Urinary bladder (tissue), 4 donors: ENCODE measurements at places on chromosomes 7 and 10.

GRCh38 chr10:104472505-104472904 is 118.9 kb downstream of the CFAP58 start:
- no peak for DNase-seq

DNA sequence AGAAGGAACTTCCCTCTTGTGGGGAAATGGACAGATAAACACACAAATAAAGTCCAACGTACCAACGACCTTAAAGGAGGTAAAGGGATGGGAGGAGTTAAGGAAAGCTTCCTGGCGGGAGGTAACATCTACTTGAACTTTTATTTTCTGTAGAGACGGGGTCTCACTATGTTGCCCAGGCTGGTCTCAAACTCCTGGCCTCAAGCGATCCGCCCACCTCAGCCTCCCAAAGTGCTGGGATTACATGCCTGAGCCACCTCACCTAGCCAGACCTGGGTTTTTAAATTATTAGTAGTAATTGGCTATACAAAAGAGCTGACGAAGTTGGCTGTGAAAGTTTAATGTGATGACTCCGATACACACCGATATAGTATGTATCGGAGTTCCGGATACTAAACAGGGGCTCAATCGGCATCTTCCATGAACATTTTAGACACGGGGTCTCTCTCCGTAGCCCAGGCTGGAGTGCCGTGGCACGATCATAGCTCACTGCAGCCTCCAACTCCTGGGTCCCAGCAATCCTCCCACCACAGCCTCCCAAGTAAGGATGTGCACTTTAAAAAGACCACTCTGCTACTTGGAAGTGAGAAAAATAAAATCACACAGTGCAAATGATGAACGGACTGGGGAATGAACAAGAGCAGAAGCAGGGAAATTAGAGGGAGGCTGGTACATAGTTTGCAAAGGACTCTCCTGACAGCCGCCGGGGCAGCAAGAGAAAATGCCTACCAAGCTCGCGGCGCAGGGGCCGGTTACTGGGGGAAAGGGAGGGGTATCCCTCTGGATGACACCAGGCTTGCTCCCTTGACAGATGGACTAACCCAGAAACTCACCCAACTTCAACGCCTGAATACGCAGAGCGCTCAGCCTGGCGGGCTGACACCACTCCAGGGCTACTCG is 1.0 kb downstream of the BCL7B start:
- no peak for DNase-seq

DNA sequence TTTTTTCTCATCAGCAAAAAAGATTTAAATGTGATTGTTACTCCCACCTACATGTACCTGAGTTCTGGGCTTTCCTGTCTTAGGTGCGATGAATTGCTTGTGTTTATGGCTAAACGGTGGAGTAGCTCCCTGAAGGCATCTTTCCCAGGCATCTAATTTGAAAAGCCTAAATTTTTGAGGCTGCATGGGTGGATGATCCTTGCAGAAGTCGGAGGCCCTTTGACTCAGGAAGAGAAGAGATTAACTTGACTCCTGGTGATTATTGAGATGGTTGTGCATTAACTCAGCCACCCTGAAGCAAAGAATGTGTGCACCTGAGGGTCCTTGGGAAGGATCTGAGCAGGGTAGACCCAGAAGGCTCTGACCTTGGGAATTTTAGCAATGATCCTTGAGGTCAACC is 155.6 kb upstream of the SEMA3C start:
- no peak for DNase-seq

DNA sequence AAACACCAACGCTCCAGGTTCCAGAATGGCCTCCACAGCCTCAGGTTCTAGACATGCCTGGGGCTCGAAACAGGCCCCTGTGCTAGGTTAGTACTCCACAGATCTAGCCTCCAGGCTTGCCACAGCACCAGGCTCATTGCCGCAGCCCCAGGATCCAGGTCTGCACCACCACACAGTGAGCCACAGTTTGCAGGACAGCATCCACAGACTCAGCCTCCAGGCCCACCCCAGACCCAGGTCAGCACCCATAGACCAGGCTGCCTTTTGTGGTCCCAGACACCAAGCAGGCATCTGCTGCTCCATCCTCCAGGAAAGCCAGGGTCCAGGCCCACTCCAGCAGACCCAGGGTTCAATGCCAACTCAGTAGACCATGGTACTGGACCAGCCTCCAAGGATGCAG is 132.3 kb upstream of the VSTM2A start:
- DNase-seq, result no peak

DNA sequence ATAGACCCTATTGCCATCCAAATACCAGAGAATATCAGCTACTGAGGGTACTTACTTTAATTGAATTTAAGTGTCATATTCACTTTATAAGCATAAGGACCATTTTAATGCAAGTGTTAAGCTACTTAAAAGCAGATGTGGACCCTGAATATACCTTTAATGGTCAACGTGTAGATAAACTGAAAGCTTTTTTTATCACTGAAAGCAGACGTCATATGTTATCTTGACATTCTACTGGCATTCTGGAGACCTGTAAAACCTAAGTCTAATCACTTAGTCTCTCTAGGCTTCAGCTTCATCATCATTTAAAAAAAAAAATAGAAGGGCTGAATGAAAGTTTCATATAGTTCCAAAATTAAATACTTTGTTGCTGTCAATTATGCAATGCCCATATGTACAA is 116.5 kb downstream of the ELAPOR2 start:
- DNase-seq, result no peak

GRCh38 chr7:55185321-55185802 is 166.5 kb downstream of the EGFR start:
- no peak for DNase-seq

- DNase-seq, result no peak
Measured at GRCh38 chr7:101904019-101904418, 86.6 kb downstream of the CUX1 start.

DNA sequence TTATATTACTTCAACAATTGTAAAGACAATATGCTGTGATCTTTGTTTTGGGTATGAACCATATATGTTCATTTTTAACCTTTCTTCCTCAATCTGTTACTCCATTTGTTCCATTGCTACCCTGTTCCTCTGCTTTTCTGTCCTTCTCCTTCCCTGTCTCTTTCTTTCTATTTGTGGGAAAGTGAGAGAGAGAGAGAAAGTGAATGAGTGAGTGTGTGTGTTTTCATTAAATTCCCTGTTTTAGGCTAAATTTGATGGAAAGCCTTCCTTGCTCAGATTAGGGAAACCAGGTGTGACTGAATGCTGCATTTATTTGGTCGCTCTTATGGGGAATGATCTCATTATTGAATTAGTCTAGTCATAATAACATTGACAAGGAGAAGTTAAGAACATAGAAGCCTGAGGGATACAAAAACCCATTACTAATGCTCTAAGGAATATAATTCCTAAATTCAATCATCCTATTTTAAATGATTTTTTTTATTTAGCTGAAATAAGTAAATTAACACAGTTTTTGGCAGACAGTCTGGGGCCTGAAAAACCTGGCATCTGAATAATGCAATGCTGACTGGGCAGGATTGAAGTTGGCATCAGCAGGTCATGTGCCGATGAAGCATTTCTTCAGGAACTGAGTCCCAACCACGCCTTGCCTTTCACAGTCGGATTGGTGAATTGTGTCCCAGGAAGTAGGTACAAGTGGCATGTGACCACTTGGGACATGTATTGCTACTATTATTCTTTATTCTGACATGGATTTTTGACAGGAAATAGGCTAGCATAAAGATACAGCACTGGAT is 117.6 kb upstream of the LRGUK start:
- DNase-seq, result peak; percentile 10

GRCh38 chr10:103660364-103661197 is 167.1 kb downstream of the NEURL1 start:
- DNase-seq, result no peak

DNA sequence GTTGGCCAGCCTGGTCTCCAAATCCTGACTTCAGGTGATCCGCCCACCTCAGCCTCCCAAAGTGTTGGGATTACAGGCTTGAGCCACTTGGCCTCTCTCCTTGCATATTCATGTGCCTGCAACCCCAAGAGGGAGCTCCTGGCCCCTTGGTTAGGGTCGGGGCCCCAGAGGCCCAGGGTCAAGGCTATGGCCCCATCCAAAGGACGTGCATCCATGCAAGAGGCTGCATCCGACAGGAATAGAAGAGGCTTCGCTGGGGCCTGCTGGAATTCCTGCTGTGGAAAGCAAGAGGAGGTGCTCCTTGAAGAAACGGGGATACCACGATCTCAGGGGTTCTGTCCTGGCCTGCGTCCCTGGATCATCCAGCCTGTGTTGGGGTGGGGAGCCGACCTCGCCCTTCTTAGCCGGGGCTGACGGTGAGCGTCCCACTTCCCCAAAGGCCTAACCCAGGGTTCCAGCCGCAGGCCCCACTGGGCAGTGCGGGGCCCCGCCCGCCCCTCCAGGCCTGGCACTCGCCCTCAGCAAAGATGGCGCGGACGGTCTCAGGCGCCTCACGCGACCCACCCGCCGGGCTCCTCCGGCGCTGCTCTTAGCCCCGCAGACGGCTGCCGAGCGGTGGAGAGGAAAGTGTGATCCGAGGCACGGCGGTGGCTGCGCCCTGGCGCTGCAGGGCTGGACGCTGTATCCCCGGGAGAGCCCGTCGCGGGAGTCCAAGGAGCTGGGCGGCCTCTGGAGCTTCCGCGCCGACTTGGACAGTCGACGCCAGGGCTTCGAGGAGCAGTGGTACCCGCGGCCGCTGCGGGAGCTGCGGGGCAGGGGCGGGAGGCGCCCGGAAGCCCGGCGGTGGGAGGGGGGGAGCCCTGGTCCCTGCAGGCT is 54.7 kb downstream of the ZNF727 start:
- no peak for DNase-seq

GRCh38 chr10:94416896-94417295 is 14.6 kb downstream of the TBC1D12 start:
- DNase-seq, result no peak

DNA sequence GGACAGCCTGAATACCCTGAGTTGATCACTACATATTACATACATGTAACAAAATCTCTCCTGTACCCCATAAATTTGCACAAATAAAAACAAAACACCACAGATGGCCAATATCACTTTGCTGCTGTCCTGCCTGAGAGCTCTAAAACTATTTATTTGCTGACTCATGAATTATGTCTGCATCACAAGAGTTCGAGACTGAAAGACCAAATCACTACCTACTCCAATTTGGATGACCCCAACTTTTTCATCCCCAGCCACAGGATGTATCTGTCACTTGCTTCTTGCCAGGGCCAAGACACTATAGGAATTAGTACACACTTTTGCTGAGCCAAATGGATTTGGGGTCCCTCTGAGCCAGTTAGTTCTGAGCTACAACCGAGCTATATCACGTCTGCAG is 409.7 kb upstream of the NFE2L3 start:
- DNase-seq, result no peak

DNA sequence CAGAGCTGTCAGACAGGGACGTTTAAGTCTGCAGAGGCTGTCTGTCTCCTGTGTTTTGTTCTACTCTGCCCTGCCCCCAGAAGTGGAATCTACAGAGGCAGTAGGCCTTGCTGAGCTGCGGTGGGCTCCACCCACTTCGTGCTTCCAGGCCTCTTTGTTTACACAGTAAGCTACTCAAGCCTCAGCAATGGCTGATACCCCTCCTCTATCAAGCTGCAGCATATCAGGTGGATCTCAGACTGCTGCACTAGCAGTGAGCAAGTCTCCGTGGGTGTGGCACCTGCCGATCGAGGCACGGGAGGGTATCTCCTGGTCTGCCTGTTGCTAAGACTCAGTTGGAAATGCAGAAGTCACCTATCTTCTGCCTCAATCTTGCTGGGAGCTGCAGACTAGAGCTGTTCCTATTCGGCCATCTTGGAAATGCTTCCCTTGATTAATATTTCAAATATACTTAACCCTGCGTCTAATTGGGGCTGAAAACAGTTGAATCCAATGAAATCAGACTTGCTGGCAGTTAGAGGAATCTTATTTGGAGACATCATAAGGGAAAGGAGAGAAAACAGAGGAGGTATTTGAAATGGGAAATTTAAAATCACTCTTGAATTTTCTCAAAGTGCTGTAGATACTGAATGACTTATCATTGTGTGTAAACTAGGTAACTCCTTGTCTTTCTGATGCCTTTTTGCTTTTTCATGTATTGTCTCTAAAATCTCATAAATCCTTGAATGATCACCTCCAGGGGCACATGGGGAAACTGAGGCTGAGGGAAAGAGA is 13.8 kb upstream of the CYP3A5 start:
- DNase-seq, result no peak

DNA sequence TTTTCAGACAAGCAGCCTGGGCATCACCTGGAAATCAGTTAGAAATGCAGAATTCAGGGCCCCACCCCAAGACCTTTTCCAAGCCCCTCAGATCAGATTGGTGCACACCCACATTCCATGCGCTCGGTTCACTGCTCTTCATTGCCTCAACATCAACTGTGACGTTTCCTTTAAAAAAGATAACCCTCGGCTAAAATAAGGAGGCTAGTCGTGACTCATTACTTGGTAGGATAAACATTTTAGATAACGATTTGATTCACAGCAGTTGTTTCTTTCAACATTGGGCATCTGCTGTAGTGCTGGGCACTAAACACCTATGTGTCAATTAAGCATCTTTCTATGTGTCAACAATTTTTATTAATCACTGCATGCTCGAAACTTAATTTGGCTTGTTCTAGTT is 191.1 kb upstream of the LRGUK start:
- DNase-seq, result no peak

DNA sequence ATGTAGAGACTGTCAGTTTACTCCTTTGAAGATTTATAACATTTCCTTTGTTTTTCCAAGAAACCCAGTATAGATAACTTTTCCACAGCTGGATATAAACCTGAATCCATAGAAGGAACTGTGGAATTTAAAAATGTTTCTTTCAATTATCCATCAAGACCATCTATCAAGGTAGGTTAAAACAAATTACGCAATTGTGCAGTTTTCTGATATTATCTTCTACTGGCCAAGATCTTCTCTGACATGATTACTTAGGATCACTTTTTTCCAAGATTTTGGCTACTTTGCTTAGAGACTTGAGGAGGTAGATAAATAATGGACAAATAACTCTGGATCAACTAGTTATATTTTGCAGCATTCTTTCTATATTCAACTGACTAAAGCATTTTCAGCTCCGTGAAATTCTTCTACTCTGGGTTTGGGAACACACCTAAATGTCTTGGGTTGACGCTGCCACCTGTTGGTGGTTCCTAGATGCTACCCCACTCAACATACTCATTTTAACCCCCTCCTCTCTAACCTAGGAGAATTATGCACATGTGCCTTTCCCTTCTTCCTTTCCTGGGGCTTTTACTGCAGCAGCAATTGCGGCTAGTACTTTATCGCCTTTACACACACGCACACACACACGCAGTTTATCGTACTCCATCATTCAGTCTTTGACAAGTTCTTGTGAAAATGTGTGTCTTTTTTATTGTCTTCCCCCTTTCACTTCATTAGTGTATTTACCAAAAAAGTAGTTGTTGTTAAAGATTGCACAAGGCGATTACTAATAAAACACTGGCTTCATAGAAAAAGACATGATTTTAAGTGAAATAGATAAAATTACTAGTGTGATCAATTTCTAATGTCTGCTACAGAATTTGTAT is 32.7 kb downstream of the ABCB5 start:
- no peak for DNase-seq

DNA sequence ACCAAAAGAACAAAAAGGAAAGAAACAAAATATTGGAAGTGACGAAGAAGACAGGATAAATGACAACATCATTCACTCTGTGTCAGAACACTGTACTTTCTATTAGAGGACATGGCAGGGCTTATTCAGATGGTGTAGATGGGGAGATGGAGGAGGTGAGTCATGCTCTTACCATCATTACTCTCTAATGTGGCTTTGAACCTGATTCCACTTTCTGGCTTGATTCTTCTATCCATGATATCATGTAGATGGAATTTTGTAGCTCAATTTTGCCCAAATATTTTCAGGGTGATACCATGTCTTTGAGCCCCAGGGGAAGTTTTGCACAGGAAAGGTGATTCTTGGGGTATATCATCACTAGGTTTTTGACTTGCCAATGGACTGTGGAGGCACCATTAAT is 91.7 kb downstream of the CFAP58 start:
- no peak for DNase-seq

GRCh38 chr7:55641811-55642210 is 69.5 kb upstream of the VOPP1 start:
- no peak for DNase-seq
